Amniotic stem cell (primary cell): ENCODE measurements at places on chromosomes 1 and 21.

DNA sequence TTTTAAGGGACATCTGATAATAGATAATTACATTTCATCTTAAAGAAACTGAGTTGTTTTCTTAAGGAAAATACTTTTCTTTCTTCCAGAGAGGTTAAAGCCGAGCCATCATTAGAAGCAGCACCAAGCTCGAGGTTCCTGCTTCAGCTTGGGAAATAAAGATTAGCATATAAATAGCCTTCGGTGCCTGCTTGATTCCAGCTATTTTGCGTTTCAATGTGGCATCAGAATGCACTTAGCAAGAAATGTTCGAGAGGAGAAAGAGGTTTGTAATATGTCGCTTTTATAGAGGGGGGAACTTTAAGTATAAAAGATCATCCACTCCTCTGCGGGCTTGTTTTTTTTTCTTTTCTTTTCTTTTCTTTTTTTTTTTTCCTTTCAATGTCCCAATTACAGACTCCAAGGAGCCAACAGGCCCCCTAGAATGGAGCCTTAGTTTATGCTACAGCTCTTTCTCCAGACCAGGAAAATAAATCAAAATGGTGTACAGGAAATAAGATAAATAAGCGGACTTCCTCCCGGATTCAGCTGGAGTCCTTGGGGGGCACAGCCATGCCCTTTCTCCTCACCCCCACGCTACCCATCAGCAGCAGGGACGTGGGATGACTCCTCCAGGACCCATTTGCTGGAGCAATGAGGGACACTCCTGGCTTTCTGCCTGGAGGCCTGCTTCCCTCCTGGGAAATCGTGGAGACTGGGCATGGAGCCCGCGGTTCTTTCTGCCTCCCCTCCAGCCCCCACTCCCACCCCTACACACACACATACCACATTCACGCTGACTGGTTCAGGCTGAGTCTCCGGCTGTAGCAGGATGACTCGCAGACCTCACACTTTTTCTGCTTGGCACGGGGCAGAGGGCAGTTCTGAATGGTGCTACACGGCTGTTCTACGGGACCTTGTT, 131.6 kb downstream of the RRAGC start:
- peak; percentile 27 for DNase-seq

- no peak for DNase-seq
Observed at GRCh38 chr1:177746155-177746554, 223.7 kb downstream of the SEC16B start.

DNA sequence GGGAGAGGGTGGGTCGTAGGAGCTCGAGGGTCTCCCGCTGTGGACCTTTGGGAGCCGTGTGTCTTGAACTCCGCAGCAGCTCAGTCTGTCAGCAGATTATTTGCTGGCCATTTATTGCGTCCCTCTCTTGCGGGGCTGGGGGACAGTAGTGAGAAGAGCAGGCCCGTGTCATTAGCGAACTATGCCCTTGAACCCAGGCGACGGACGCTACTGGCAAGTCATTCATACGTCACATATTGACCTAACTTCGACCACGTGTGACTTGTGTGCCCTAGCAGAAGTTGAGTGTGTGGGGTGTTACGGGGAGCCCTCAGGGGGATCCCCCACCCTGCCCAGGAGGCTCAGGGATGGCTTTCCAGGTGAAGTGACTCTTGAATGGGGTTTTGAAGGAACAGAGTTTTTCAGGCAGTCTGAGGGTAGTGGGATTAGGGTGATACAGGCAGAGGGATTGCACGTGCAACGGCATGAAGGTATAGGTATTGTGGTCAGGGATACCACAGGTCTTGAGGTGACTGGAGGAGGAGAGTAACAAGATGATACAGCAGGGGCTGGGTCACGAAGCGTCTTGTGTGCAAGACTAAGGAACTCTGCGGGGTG, 13.0 kb downstream of the RCC1 start:
- DNase-seq: no peak

DNA sequence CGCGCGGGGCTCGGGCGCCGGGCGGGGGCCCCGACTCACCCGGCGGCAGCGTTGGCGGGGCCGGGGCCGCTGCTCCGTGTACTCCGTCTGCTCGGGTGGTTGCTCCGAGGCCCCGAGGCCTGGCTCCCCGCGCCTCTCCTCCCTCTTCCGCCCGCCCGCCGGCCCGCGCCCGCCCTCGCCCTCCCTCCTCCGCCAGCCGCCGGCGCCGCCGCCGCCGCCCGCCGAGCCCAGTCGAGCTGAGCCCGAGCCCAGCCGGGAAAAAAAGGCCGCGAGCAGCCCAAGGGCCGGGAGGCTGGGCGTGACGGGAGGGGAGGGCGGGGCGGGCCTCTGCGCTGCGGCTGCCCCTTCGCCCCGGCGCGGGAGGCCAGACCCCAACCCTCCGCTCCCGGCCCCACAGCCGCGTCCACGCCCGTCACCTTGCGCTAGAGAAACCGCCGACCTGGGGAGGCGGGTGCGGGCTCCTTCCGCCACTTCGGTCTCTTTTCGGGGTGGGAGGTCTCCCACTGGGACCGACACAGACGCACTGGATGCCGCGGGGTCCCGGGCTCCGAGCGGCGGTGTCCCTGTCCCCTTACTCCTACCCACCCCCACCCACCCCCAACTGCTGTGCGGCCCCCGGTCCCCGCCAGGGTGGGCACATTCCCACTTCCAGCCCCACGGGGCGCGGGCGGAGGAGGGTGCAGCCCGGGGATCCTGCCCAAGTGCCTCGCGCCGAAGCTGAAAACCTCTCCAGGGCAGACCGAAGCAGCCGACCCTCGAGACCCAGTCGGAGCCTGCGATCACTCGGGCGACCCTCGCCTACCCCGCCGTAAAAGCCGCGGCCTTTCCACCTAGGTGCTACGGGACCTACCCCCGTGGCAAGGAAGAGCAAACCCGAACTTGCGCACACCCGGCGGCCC, at the start of gene CERS2:
Gene CERS2, minus strand, starts transcription at position 256 of the 899 bp plus-strand sequence. CDS start 5,745 bp downstream, outside the sequence.
- DNase-seq: peak; percentile 56

GRCh38 chr1:81841795-81842194, 41.1 kb downstream of the ADGRL2 start:
- DNase-seq: no peak

DNA sequence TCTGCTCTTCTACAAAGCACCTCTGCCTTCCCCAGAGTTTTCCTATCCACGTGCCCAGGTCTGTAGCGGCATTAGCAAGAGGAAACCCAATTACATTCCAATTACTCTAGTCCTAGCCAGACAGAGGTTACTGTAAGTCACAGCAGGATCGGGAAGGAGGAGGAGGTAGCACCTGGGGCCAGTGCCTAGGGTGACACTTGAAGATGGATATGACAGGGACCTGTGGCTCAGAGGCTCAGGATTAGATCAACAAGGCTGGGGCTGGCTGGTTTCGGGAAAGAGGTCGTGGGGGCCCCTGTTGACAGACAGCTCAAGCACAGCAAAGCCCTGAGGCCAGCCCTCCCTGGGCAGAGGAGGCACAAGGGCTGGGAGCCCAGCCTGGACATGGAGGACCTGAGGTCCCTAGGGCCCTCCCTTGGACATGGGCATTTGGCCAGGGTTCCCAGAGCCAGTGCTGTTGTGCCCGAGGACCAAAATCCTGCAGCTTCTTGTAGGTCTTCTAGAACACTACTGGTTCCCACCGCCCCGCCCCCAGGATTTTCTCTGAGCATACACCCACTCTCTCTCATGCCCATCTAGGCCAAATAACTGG, 3.0 kb upstream of the HCRTR1 start:
- no peak for DNase-seq

GRCh38 chr1:44300852-44301251, 54.2 kb downstream of the ERI3 start:
- no peak for DNase-seq

- DNase-seq: no peak
Observed at GRCh38 chr1:216425577-216425976, 2.3 kb upstream of the USH2A start.

- DNase-seq: no peak
Observed at GRCh38 chr1:1437904-1438376, 2.5 kb downstream of the VWA1 start.

GRCh38 chr1:245197911-245198379, 43.2 kb downstream of the KIF26B start:
- DNase-seq: peak; percentile 25

DNA sequence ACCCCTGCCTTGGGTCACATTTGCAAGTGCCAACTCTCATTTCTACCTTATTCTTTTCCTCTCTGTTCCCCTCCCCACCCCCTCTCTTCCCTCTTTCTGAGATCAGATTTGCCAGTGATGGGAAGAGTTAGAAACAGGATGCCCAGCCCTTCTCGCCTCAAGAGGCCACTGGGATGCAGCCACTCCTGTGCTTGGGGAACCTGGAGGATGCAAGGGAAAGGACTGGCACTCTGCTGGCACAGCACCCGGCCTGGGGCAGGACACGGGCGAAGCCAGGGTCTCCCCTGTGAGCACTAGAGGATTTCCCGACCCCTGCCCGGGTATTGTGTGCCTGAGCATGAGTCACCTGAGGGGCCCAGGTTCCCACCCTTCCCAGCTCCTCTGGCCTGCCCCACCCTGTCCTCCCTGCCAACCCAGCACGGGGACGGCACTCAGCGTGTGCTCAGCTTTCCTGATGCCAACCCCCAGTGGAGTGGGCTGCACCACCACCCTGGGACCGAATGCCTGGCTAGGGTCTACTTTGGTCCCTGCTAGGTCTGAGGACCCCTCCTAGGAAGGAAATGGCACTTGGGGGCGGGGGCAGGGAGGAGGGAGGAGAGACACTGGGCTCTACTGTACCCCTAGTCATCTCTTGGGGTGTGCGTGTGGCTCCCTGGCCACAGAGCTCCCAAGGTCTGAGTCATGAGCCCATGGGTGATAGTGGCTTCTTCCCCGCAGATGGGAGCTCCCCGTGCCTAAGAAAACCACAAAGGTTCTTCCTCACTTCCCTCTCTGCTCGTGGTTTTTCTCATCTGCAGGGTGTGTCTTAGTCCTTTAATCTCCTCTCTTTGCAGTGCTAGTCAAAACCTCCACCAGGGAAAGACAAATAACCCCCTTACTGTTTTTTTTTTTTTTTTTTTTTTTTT, 12.4 kb downstream of the LMNA start:
- peak; percentile 76 for DNase-seq

- no peak for DNase-seq
Observed at GRCh38 chr1:154154534-154155191, at the start of gene NUP210L. TSS of gene NUP210L (minus strand) at chr1:154155073.

DNA sequence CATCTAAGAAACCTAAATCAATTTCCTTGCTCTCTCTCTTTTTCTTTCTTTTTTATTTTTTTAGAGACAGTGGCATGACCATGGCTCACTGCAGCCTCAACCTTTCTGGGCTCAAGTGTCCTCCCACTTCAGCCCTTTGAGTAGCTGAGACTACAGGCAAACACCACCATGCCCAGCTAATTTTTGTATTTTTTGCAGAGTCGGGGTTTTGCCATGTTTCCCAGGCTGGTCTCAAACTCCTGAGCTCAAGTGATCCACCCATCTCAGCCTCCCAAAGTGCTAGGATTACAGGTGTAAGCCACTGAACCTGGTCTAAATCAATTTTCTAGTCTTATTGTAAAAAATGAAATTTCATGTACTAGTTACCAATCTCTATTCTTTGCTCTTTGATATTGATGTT, 108.9 kb downstream of the LHX8 start:
- DNase-seq: no peak

- DNase-seq: no peak
Observed at GRCh38 chr1:198437332-198437731, 103.1 kb downstream of the ATP6V1G3 start.

GRCh38 chr1:229007701-229008100, 263.2 kb upstream of the RAB4A start:
- DNase-seq: no peak

DNA sequence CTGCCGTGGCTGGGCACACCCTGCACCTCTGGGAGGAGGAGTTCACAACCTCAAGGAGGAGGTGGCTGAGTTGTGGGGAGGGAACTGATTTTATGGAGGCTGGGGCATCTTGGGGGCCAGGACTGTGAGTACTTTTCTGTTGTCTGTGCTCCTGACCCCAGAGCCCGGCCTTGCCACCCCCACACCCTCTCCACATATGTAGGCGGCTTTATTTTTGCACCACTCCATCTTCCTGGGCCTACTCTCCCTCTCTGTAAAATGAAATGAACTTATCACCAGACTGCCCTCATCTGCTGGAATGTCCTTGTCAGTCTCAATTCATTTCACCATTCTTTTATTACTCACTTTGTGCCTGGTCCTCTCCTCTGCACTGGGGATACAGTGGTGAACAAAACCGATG, 12.8 kb downstream of the FOXD2 start:
- no peak for DNase-seq

- no peak for DNase-seq
Observed at GRCh38 chr1:63902844-63903589, 129.2 kb downstream of the ROR1 start.

DNA sequence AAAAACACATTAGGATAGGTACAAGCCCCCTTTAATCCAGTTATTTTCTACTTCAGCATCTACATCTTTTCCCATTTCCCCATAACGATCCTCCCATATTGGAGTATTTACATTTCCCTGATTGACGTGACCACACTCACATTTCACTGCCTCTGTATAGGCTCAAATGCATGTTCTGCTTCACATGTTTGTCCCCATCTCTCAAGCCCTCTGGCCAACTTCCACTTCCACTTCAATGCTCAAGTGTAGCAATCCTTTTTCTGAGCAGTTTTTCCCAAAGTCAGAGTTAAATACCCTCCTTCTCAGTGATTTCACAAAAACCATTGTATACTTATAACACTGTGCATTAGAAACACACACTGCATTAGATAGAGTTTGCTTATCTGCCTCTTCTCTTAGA, 61.8 kb upstream of the TTLL7 start:
- no peak for DNase-seq

- no peak for DNase-seq
Observed at GRCh38 chr1:3049905-3050304, 19.1 kb upstream of the PRDM16 start.

DNA sequence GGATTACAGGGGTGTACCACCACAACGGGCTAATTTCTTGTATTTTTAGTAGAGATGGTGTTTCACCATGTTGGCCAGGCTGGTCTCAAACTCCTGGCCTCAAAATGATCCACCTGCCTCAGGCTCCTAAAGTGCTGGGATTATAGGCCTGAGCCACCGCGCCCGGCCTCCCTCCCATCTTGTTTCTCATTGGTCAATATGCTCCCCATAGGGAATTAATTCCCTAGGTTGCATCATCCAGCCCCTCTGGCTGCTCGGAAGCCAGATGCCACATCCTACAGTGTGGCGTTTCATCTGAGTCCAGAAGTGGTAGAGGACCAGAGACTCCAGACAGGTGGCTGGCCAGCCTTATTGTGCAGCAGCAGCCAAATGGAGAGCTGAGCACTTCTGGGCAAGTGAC, 11.5 kb upstream of the VASH2 start:
- DNase-seq: no peak

DNA sequence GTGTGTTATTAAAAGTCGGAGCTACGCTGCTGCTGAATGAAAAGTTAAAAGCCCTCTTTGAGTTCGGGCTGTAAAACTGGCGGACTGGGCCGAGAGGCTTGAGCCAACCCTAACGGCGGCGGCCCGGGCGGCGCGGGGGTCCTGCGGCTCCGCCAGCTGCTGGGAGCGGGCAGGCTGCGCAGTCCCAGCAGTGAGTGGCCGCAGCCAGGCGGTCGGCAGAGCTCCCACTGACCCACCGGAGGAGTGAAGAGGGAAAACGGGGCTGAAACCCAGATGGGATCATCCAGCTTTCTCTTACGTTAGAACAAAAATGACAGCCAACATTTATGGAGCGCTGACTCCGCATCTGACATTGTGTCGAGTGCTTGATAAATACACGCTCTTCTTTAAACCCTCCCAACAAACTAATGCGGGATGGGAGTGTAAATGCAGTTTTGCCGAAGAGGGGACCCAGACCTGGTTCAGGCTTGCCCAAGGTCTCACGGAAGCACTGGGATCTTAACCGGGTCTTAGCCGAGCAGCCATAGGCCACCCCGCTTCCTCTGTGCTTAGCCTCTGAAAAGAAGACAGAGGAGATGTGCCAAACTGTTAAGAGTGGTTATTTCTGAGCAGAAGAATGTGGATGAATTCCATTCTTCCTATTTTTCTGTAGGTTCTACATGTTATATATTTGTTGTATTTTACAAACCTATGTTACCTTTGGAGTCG, 3.5 kb downstream of the GRHL3 start:
- no peak for DNase-seq
